Smooth muscle cell of bladder (primary cell): ENCODE measurements at places on chromosomes 7 and 10. TPM values are rescaled to one million over a fixed set of nuclear protein-coding genes. Genes with fewer than 3 reads are reported as not detected.

The COL28A1 gene
- total RNA-seq = 0.14 TPM in 1 of 2 replicates, not detected in the other

The LRGUK gene
- 0.14 and 0.18 TPM in 2 replicates for total RNA-seq

The CTAGE8 gene
- 0.28 TPM in 1 of 2 replicates, not detected in the other for total RNA-seq

The ELFN1 gene
- total RNA-seq = 1.1 and 2.1 TPM in 2 replicates

The MARCHF5 gene
- 10.3 and 11.1 TPM in 2 replicates for total RNA-seq

The KNDC1 gene
- 0.57 and 1.3 TPM in 2 replicates for total RNA-seq

The VWA2 gene
- 0.14 TPM in 1 of 2 replicates, not detected in the other for total RNA-seq

The OPN1SW gene
- not detected in 2 replicates for total RNA-seq

The CISD1 gene
- total RNA-seq = 18.2 and 23.9 TPM in 2 replicates

The RAMP3 gene
- total RNA-seq = not detected in 2 replicates

The PLXNA4 gene
- 0.28 and 1.6 TPM in 2 replicates for total RNA-seq

The DPYSL4 gene
- total RNA-seq = 1.6 and 11.0 TPM in 2 replicates

The SP4 gene
- total RNA-seq = 4.0 and 4.9 TPM in 2 replicates

The SSC4D gene
- 0.28 and 0.55 TPM in 2 replicates for total RNA-seq

The MLXIPL gene
- total RNA-seq = 0.37 and 0.57 TPM in 2 replicates

The ADCY1 gene
- 0.18 and 0.28 TPM in 2 replicates for total RNA-seq

The FOXP2 gene
- 2.4 and 3.2 TPM in 2 replicates for total RNA-seq

The CXCL12 gene
- 135 and 150 TPM in 2 replicates for total RNA-seq

The RBAK gene
- 6.1 and 8.2 TPM in 2 replicates for total RNA-seq

The TEX47 gene
- total RNA-seq = not detected in 2 replicates

The SPOCK2 gene
- total RNA-seq = 0.37 and 0.43 TPM in 2 replicates

The ATOH7 gene
- total RNA-seq = 0.09 TPM in 1 of 2 replicates, not detected in the other

The SFTPA1 gene
- not detected in 2 replicates for total RNA-seq

The SUN3 gene
- total RNA-seq = not detected in 2 replicates

The SPDYE11 gene
- total RNA-seq = not detected in 2 replicates

The PON3 gene
- not detected in 2 replicates for total RNA-seq

The PALD1 gene
- under 0.01 and 0.37 TPM in 2 replicates for total RNA-seq

The EPO gene
- not detected in 2 replicates for total RNA-seq

The PPP1R17 gene
- not detected in 2 replicates for total RNA-seq

The USP6NL gene
- total RNA-seq = 8.1 and 8.7 TPM in 2 replicates

The KIAA1549 gene
- total RNA-seq = 1.4 and 1.5 TPM in 2 replicates

The RELN gene
- total RNA-seq = 0.43 and 0.74 TPM in 2 replicates

The SLC35B4 gene
- total RNA-seq = 12.2 and 24.7 TPM in 2 replicates

The ZNF853 gene
- total RNA-seq = 0.57 and 1.8 TPM in 2 replicates

The TBX20 gene
- 4.5 and 4.6 TPM in 2 replicates for total RNA-seq
